AG09309 (cell line): ENCODE measurements at places on chromosomes 6 and 20.
A peak's percentile ranks its signal among the peaks of the same experiment; 100 is the strongest.

DNA sequence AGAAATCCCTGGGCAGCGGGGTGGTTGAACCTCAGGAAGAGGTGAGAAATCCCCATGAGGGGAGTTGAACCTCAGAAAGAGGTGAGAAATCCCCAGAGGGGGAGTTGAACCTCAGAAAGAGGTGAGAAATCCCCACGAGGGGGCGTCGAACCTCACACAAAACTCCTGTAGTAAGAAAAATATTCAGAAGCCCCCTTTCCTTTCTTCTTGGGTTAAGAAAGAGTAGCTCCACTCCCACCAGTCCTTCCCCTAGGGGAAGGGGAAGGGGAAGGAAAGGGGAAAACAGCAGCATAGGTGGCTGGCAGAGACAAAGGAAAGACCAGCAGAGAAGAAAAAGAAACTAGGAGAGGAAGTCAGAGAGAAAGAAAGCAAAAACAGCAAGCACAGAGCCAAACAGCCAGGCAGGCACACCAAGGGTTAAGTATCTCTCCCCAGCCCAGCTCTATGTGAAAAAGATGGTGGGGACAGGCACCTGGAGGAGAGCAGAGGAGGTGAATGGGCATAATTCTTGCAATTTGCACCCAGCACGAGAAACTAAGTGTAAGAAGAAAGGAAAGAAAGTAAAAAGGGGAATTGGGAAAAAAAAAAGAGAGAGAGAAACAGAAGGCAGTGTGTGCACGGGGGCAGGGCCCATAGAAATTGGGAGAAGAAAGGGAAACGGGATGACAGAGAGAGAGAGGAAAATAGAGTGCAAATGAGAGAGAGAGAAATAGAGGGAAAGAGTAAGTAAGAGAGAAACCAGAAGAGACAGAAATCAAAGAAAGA is 88.2 kb downstream of the PLG start:
- no peak for DNase-seq

DNA sequence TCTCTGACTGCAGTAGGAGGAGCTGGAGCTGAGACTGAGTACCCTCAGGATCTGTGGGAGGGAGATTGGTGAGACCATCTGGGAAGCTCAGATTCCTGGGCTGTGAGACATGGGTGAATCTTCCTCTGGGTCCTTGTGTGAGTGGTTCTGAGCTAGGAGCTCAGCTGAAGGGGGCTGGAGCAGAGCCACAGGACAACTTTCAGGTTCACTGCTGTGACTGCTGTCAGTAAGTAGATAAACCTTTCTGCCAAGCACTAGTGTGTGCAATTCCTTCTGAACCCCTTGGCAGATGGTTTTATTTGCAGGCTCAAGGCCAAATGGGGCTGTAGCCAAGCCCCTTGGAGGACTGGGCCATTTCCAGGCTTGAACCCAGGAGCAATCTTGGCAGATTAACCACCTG is 49.6 kb upstream of the SNAP91 start:
- DNase-seq: no peak

GRCh38 chr6:12001004-12001705 is 11.0 kb upstream of the HIVEP1 start:
- DNase-seq: no peak

GRCh38 chr6:167807756-167808155 is 19.0 kb upstream of the AFDN start:
- no peak for DNase-seq

- DNase-seq: no peak
These were observed 144.4 kb upstream of the PDE10A start for GRCh38 chr6:165807249-165807960.

- no peak for DNase-seq
These were observed 184.2 kb upstream of the FOXA2 start for GRCh38 chr20:22768266-22769178.

DNA sequence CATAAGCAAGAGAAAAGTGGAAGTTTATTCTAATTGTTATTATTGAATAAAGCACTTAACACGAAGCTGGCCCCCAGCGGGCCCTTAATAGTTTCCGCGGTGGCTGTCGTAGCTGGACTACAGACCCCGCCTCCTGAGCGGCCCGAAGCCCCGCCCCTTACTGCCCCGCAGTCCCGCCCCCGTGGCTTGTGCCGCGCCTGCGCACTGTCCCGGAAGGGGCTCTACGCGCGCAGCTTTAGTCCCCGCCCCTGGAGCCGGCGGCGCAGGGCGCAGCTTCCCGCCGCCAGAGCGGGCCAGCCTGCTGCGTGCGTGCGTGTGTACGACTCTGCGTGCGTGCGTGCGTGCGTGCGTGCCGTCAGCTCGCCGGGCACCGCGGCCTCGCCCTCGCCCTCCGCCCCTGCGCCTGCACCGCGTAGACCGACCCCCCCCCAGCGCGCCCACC is at the start of gene VAPB:
Gene VAPB, plus strand, starts transcription at position 348 of the 442 bp plus-strand sequence. CDS start 231 bp downstream, outside the sequence.
- peak; percentile 86 for DNase-seq

DNA sequence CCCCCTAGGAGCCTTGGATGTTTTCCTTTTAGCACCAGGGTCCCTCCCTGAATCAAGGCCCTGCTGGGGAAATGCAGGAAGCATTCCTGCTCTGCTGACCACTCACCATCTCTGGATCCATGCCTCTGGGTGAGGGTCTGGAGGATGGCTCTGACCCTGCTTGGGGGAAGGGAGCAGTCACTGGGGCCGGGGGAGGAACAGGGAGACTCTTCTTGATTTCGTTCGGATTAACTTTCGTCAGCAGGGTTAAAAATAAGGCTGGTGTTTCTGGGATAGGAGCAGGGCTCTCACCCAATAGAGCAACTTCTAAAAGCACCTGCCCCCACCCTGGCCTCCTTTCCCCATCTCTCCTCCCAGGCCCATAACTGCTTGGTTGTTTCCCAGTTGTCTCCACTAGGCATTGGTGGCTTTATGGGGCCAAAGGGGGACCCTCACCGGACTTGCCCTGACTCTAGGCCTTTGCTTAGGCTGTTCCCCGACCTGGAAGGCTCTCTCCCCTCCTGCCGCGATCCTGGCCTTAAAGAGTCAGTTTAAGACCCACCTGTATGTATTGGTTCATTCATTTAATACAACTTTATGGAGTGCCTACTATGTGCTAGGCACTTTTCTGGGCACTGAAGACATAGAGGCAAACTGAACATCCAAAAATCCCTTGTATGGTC is 63.0 kb downstream of the JPH2 start:
- DNase-seq: no peak

- no peak for DNase-seq
These were observed 54.5 kb downstream of the RIPOR3 start for GRCh38 chr20:50636601-50637540.

GRCh38 chr6:36691612-36692011 is 6.0 kb upstream of the RAB44 start:
- DNase-seq: no peak

DNA sequence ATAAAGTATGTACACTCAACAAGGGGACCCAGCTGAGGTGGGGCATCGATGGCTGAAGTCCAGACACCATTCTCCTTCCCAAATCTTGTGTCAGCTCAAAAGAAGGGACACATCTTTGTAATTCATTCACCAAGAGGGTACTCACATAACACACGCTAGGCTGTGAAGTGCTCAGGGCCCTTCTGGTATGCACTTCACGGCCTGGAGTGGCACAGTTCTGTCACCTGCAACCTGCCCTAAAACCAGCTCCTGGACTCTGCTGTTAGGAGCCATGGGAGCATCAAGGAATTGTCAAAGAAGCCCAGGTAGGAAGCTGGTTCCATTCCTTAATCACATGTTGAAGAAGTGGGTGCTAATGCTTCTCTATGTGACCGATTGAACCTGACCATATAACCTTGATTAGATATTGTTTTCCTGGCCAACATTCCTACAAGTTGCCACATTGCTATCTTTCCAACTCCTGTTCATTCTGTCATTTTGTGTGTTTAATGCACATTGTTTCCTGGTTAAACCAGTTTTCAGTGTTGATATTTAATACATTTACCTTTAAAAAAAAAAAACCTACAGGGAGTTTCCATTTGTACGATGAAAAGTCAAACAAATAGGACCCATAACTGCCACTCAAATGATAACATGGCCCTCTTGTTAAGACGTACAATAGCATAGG is 127.3 kb downstream of the TNFRSF21 start:
- DNase-seq: no peak

- DNase-seq: no peak
These were observed 11.7 kb downstream of the SMLR1 start for GRCh38 chr6:130838951-130839350.

DNA sequence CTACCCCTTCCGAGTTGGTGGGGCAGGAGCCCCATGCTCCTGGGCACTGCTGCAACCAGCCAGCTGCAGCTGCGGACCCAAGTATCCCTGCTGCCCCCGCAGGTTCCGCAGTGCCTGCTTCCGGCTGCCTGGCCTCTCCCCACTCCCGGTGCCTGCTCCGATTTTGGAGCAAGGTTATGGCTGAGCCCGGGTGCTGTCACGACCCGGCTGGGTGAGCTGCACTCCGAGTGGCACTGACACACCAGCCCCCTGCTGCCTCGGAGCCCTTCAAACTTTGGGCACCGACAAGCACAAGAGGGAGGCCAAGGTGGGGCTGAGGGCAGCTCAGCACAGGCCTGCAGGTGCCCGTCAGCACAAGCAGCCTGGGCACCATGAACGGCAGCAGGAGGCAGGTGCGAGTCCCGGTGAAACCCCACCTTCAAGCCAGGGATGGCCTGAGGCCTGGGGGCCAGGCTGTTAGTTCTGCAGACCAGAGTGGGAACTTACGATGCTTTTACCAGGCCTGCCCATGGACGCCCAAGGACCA is 25.9 kb upstream of the HACE1 start:
- no peak for DNase-seq

DNA sequence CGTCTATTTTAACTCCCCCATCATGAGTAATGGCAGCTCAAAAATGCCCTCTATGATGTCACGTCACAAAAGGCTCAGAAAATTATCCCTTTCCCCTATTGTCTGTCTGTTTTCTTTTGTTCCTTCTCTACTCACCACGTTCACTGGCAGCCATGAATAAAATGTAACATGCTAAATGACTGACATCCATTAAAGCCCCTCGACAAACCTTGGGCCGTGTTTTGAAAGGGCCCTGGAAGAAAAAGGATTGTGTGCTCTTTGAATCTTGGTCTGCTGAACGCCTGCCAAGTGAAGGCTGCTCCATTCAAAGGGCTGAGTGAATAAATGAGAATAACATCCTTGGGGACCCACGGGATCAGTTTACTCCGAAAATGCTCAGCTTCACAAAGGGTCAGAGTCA is 118.7 kb downstream of the RPS12 start:
- no peak for DNase-seq

- no peak for DNase-seq
These were observed 31.6 kb upstream of the CSNK2A1 start for GRCh38 chr20:575230-575629.

DNA sequence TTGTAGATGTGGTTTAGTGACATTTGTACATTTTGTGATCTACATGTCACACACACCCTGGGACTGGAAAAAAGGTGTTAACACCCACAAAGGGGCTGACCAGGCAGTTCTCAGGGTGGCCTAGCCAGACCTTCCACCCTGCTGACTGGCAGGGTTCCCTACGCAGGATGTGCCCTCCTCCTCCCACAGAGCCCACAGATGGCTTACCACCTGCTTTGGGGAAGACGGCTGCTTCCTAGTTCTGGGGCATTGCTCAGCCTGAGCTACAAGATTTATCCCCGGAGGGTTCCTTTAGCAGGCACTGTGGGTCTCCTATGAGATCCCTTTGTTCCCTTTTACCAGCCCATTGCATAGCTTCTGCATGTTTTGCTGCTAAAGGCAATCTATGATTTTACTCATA is 35.1 kb downstream of the SNAP25 start:
- DNase-seq: no peak

GRCh38 chr6:144127097-144127496 is 23.2 kb upstream of the STX11 start:
- no peak for DNase-seq

DNA sequence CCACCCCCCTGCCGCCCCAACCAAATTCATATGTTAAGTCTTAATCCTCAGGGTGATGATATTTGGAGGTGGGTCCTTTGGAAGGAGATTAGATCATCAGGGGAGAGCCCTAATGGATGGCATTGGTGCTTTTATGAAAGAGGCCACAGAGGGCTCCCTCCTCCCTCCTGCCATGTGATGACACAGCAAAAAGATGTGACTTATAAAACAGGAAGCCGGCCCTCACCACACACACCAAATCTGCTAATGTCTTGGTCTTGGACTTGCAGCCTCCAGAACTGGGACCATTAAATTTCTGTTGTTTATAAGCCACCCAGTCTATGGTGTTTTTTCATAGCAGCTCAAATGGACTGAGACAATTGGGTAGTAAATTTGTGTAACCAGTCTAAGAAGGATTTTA is 176.3 kb downstream of the ADGRG6 start:
- DNase-seq: no peak

- no peak for DNase-seq
These were observed 135.5 kb downstream of the MMUT start for GRCh38 chr6:49327571-49327970.

- DNase-seq: no peak
These were observed 600 bp downstream of the SEC63 start for GRCh38 chr6:107957308-107957908.

- DNase-seq: no peak
These were observed 12.3 kb downstream of the DCBLD1 start for GRCh38 chr6:117494694-117495318.

DNA sequence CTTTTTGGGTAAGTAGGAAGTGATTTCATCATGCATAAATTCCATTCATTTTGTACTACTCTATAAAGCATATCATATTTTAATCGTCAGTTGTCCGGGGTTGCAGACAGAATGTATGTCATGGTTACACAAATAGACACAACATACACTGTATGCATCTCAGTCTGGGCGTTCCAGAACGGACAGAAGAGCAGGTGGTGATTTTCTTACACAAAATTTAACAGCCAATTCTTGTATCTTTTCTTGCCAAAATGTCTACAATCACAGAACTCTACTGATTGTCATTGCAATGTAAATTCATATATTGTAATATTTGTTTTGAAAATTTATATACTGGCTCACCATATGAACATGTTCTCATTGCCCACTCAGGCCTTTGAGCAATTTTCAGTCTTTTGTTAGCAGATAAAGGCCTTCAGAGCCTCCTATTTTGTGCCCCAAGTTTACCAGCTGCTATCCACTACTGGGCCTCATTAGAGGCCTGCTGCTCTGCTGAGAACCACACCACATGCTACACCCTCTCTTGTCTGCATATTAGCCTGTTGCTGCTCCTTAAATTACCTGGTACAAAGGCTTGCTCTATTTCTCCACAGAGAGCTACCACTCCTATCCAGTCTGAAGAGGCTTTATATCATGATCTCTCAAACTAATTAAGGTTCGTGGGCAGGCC is 61.5 kb downstream of the PRDM13 start:
- no peak for DNase-seq

- no peak for DNase-seq
These were observed 157.8 kb downstream of the SLC22A3 start for GRCh38 chr6:160505970-160506369.

GRCh38 chr20:6120491-6120988 is 2.3 kb downstream of the FERMT1 start:
- DNase-seq: no peak

DNA sequence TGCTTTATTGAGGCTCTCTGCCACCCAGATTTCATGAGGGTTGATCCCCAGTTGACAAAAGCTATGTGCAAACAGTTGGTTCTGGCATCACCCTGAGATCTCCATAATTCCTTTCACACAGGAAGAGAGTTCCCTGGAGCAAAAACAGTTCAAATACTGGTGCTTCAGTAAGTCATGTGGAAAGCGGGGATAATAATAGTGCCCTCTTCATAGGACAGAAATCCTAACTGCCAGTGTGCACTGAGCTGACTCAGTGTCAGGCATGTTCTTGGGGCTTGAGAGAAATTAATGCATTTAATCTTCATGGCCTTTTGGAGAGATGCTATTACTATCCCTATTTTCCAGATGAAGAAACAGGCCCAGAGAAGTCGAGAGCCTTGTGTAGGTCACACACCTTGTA is 7.9 kb upstream of the SLC52A3 start:
- no peak for DNase-seq

- DNase-seq: no peak
These were observed 44.9 kb downstream of the SNX9 start for GRCh38 chr6:157867981-157868380.
